Renal cortical epithelial cell (primary cell): ENCODE measurements at places on chromosomes 3 and 15. TPM values are rescaled to one million over a fixed set of nuclear protein-coding genes. Genes with fewer than 3 reads are reported as not detected.

DNA sequence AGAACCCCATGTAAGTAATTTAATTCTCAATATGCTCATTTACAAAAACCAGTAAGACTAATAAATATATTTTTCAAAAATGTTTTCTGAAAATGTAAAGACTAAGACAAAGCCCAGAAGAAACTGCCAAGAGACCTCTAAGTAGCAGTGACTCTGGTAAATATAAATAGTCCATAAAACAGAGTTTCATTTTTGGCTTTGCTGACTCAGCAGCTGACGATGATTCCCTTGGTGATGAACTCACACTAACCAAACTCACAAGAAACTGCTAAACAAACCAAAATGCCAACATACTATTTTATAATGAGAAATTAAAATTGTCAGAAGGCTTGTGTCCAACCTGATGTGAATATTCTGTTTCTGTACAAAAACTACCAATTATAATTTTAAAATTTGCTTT, 31.5 kb upstream of the IMPG2 start:
- no peak for DNase-seq

Gene OXTR
- total RNA-seq = 1.2 and 6.9 TPM in 2 replicates

Gene FAM98B
- total RNA-seq = 8.3 and 14.3 TPM in 2 replicates

DNA sequence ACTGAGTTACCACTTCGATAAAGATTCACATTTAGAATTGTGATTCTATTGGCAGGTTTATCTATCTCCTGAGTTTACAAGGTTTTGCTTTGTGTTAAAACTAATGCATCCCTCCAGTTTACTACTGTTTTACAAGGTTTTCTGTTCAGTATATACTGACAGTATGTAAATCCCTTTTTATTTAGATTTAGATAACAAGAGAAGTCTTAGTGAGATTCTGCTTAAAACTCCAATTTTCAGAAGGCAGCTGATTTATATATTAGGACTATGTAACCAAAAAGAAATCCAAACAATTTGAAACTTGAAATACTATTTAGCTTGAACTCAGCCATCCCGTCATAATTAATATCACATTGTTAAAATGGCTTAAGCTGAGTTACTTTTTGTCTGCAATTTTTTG, 619.2 kb downstream of the NAALADL2 start:
- DNase-seq = no peak

DNA sequence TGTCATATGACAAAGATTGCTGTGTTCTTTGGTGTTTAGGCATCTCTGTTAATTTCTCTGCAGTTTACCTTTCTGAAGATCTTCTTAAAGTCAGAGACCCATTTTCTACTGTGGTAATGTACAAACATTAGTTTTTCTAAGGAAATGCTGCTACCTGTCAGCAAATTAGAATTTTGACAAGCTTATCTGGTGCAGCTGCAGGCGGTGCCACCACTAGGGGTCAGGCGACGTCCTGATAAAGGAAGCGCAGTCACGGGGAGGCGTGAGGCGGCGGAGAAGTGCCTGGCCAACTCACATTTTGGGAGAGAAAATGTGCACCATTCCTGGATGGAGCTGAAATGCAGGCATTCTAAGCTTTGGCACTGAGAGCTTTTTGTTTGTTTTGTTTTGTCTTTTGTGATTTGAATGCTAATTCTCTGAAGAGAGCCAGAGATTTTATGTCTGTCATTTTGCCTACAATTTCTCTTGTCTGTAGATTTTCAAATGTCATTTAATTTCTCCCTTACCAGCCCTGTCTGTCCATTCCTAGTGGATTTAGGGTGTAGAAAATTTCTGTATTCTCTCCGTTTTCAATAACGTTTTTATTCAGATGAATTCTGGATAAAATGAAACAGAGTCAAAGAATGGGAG, 24.9 kb upstream of the SIAH2 start:
- DNase-seq = peak; percentile 58

GRCh38 chr15:37536967-37537605, 397.4 kb upstream of the TMCO5A start:
- DNase-seq = no peak

DNA sequence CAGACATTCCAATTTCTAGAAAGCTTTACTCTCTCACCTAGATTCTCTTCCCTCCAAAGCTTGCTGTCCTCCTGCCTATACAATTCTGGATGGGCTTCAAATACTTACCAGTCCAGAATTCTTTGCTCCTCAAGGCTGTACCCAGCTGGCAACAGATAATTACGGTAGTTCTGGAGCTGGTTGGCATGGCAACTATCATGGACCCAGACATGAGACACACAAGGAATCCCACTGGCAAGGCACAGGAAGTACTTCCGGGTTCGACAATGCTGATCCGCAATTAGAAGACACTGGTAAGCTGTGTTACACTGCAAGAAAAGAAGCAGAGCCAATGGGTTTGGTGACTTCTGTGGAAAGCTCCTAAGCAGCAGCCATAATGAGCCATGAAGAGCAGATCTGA, 37.9 kb downstream of the TUBGCP4 start:
- no peak for DNase-seq

DNA sequence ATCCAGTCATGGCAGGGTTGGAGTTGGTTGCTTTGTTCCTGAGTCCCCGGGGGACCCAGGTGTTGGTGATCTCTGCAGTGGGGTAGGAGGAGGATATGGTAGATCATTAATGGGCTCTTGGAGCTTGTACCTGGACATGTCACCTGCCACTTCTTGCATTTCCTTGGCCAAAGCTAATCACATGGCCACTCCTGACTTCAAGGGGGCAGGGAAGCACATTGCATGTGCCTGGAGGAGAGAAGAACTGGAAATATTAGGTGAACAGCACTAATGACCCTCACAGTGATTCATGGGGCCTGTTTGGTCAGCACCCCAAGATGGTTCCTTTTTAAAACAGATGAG, 87.1 kb upstream of the MYZAP start:
- DNase-seq = no peak

GRCh38 chr15:75043509-75044257, 20.3 kb downstream of the PPCDC start:
- DNase-seq = peak; percentile 79

Gene RSRC1
- total RNA-seq = 63.4 and 77.9 TPM in 2 replicates

Gene SLC27A2
- total RNA-seq = 2.8 and 6.8 TPM in 2 replicates

- peak; percentile 18 for DNase-seq
Measured at GRCh38 chr3:122890077-122890719, 95.3 kb downstream of the SLC49A4 start.

DNA sequence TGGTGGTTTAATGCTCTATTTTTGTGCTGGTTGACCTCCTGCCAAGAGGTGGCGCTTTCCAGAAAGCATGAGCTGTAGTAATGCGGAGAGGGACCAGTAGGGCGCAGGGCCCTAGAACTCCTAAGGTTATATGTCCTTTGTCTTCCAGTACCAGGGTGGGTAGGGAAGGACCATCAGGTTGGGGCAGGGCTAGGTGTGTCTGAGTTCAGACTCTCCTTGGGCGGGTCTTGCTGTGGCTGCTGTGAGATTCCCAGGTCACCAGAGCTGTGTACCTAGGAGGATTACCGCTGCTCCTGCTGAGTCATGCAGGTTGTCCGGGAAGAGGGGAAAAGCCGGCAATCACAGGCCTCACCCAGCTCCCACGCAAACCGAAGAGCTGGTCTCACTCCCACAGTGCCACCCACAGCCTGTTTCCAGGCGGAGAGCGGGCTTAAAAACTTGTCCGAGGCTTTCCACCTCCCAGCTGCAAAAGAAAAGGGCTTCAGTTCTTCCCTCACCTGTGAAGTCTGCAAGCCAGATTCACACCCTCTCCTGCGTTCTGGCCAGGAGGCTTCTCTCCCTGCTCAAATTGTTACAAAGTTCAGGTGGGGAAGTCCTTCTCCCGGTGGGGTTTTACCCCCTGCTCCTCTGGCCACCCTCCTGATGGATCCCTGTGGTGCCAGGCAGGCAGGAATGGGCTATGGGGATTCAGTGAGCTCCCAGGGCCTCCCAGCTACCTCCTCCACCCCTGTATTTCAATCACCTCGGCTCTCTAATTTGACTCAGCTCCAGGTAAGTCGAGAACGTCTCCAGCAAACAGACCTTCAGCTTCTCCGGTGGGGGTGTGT, 37.7 kb upstream of the BCHE start:
- DNase-seq = no peak

Gene EXOSC7
- total RNA-seq = 59.4 and 63.9 TPM in 2 replicates

GRCh38 chr15:59002418-59002859, 15.0 kb downstream of the RNF111 start:
- no peak for DNase-seq

GRCh38 chr15:45471151-45471550, 51.4 kb downstream of the SLC30A4 start:
- no peak for DNase-seq

DNA sequence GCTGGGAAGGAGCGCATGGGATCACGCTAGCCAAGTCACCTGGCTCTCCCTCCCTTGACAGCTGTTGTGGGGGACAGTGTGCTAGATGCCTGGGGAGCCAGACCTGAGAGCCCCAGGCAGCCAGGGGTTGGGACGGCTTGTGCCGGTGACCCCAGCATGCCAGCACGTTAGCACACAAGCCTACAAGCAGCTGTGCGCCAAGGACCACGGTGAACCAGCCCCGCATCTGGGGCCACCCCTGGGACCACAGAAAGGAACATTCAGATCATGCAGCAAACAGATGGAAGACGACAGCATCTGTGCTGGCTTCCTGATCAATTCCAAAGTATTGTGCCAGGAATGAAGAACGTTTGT, 64.8 kb downstream of the NTRK3 start:
- no peak for DNase-seq

DNA sequence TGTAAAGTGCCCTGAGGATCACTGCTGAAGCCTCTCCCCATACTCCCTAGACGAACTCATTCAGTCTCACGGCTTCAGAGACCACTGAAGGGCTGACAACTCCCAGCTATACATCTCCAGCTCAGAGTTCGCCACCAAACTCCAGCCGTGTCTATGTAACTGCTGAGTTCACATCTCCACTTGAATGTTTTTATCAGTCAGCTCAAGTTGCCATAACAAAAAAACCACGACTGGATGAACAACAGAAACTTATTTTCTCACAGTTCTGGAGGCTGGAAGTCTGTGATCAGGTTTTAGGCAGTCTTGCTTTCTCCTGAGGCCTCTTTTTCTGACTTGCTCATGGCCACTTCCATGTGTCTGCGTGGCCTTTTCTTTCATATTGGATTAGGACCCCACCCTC, 223.0 kb upstream of the LRRFIP2 start:
- DNase-seq = peak; percentile 8
